ENCODE measurements at places on chromosomes 4 and X.

- no peak for DNase-seq
Measured at GRCh38 chr4:55781812-55782211, 37.8 kb upstream of the EXOC1L start.

- no peak for DNase-seq
Measured at GRCh38 chr4:53205970-53206369, 159.9 kb downstream of the SCFD2 start.

DNA sequence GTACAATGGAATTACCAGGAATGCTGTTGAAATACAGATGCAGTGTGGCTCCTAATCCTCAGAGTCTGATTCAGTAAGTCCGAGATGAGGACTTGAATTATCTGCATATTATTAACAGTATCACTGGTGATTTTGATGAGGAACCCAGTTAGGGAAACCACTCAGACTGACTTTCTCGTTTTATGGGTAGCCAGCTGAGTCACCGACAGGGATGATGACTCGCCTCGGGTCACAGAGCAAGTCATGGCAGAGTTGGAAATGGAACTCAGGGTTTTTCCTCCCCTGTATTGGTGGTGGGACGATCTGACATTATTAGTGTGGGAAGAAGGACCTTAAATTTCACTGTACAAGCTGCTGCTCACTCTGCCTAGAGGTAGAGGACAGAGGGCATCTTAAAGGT is 51.3 kb downstream of the RTL9 start:
- no peak for DNase-seq

- DNase-seq: no peak
Measured at GRCh38 chrX:40734971-40735324, 394 bp downstream of the MED14 start.

DNA sequence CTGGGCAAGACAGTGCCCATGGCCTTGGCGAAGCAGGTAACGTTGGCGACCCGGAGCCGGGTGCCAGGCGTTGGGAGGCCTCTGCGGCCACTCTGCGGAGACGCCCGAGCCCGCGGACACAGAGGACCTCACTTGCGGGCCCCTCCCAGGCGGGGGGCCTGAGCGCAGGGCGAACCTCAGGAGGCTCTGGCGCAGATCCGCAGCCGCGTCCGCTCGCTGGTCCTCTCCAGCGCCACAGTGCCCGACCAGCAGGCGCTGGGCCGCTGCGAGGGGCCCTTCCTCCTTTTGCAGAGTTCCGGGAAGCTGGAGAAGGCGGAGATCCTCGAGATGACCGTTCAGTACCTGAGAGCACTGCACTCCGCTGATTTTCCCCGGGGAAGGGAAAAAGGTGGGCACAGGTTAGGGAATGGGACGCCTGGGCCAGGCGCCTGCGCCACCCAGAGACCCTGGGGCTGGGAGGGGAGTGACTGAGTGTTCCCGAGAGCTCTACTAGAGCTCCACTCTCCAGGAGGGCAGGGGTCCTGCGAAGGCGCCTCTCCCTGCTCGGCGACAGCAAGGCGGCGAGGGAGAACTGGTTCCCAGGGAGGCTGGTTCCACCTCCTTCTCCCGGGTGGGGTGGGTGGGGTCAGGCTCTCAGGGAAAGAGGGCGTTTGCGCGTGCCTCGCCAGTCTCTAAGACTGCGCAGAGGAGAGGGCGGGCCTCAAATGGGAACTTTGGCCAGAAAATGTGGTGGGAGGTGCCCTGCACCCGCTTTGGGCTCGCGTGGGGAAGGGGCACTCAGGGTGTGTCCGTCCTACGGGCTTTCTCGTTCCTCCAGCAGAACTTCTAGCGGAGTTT is 1.4 kb downstream of the HELT start:
- no peak for DNase-seq

- DNase-seq: no peak
Measured at GRCh38 chr4:11650801-11651596, 222.3 kb upstream of the HS3ST1 start.

DNA sequence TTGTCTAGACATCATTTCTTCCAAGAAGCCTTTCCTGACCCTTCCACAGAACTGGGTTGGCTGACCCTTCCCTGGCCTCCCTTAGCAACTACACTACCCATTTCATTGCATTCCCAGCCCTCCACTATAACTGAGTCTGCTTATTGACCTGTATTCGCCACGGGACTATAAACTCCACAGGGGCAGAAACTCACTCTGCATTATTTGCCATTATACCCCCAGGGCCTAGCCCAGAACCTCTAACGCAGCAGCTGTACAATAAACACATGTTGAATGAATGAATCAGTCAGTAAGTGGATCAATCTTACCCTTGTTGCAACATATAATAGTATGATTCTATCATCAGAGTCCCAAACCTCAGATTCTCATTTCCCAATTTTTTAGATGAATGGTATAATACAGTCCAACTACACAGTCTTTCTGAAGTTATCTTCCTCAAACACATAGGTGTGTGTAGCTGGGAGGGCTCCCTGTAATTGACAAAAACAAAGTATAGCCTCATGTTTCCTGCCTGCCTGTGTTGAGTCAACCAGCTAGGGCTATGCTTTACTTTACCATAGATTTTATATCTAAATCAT is 209.3 kb downstream of the CHIC2 start:
- no peak for DNase-seq

GRCh38 chr4:121148000-121148399 is 16.1 kb downstream of the TNIP3 start:
- DNase-seq: no peak

DNA sequence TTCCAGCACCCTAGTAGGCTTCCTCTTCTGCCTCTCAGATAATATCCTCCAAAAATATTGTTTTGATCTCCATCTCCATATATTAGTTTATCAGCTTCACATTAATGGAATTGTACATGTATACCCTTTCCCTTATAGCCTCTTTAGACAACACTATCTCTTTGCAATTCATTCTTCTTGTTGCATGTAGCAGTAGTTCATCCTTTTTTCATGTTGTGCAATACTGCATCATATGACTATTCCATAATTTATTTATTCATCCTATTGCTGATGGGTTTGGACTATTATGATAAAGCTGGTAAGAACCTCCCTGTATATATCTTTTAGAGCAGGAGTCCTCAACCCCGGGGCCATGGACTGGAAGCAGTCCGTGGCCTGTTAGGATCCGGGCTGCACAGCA is 148.2 kb upstream of the FAT1 start:
- no peak for DNase-seq

Data from stimulated activated CD8-positive, alpha-beta memory T cell treated with anti-CD3 and anti-CD28 coated beads, Interleukin-7, amount 100 ng/mL, for 1 hour (primary cell).